ENCODE measurements at places on chromosomes 4 and X.

- H3K4me1 ChIP-seq, result no peaks in the 10 kb centered on the region
- no peak overlapping the region for H3K27ac ChIP-seq
- no peak overlapping the region for H3K4me3 ChIP-seq
- no peaks in the 10 kb centered on the region for H3K36me3 ChIP-seq
Measured at GRCh38 chr4:13496605-13497004, 12.5 kb upstream of the RAB28 start.

- no peaks in the 10 kb centered on the region for H3K27me3 ChIP-seq
- H3K36me3 ChIP-seq, result peaks cover 16% of the 10 kb centered on the region
- peaks cover 24% of the 10 kb centered on the region for H3K4me1 ChIP-seq
- H3K27ac ChIP-seq, result peak overlapping the region; percentile 99
Measured at GRCh38 chr4:6641164-6641970, 882 bp downstream of the MRFAP1 start.

DNA sequence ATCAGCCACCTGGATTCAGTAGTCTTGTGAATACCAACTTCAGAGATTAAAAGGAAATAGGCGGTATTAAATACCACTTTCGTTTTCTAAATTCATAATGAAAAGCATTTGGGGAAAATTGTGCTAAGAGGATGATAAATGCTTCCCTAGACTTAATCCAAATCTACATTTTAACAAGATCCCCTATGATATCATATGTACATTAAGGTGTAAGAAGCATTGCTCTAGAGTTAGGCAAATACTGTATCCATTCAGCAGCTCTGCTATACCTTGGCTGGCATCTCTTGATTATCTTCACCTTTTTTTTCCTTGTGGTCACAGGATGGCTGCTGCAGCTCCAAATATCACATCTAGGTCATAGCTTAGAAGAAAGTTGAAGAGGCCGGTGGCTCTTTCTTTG lies 40.6 kb upstream of the PHEX start:
- H3K27ac ChIP-seq, result no peak overlapping the region
- DNase-seq, result no peak
- H3K27me3 ChIP-seq, result no peaks in the 10 kb centered on the region
- H3K4me1 ChIP-seq, result peaks cover 10% of the 10 kb centered on the region

DNA sequence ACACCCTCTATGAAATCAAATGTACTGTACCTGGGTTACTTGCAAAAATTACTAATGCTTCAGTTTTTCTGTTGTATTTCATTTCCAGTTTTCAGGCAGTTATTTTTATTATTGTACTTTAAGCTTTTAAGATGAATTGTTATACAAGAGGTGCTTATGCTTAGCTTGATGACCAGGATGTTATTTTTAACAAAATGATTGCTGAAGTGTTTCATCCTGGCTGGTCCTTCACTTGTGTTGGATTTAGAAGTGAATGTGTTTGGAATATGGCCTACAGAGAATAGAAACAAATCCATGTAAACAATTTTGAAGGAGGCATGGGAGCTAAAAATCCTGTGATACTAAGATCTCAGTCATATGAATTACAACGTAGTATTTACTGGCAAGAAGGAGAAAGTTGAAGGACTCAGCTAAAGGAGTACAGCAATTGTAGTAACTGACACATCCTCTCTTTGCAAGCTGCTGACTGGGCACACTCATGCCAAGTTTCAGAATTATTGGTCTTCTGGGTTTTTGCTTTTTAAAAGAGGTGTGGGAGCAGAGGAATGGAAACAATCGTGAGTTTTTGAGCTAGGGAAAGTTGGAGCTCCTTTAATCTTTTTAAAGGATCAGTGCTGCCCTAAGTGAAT lies 9.2 kb downstream of the UBE2A start:
- H3K27ac ChIP-seq, result no peak overlapping the region
- H3K36me3 ChIP-seq, result no peaks in the 10 kb centered on the region
- no peak overlapping the region for H3K4me3 ChIP-seq
- no peaks in the 10 kb centered on the region for H3K4me1 ChIP-seq
- no peak for DNase-seq

GRCh38 chrX:97639526-97639925 lies 755.8 kb downstream of the RPA4 start:
- H3K27ac ChIP-seq, result no peak overlapping the region
- DNase-seq, result no peak
- H3K36me3 ChIP-seq, result no peaks in the 10 kb centered on the region
- H3K4me3 ChIP-seq, result no peak overlapping the region
- H3K4me1 ChIP-seq, result no peaks in the 10 kb centered on the region

GRCh38 chr4:176268963-176269362 lies at the start of gene ASB5:
ASB5 (minus strand) TSS chr4:176269222; CDS start chr4:176269108, 114 bp downstream.
- no peaks in the 10 kb centered on the region for H3K27me3 ChIP-seq
- peaks cover 2% of the 10 kb centered on the region for H3K36me3 ChIP-seq
- DNase-seq, result no peak
- H3K27ac ChIP-seq, result peak within 1 kb of the TSS; percentile 88
- no peak within 1 kb of the TSS for H3K4me3 ChIP-seq

DNA sequence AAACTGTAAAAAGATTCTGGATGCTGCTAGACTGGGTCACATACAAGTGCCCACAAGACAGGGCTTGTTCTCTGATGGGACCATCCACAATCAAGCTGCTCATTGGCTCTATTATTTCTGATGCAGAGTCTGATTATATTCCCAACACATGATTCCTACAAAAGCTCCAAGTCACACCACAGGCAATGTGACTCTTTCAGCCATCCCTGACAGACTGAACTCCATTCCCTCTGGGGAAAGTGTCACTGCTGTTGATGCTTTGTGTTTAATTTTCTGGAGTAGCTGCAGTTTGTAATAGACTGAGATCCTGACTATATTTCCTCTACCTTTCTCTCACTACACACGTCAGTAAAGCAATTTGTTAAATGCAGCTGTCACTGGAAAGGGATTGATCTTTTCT lies 55.4 kb upstream of the BCLAF3 start:
- no peaks in the 10 kb centered on the region for H3K4me1 ChIP-seq
- no peak overlapping the region for H3K27ac ChIP-seq
- H3K27me3 ChIP-seq, result no peaks in the 10 kb centered on the region
- H3K36me3 ChIP-seq, result no peaks in the 10 kb centered on the region
- DNase-seq, result no peak

DNA sequence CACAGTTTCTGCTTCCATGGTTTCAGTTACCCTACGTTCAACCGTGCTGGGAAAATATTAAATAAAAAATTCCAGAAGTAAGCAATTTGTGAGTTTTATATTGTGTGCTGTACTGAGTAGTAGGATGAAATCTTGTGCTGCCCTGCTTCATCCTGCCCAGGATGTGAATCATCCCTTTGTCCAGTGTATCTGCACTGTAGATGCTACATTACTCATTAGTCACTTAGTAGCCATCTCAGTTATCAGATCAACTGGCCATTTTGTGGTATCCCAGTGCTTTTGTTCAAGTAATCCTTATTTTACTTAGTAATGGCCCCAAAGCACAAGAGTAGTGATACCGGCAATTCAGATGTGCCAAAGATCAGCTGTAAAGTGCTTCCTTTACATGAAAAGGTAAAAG lies 97.9 kb downstream of the COX18 start:
- peaks cover 63% of the 10 kb centered on the region for H3K4me1 ChIP-seq
- H3K27me3 ChIP-seq, result no peaks in the 10 kb centered on the region
- peak overlapping the region; percentile 29 for H3K27ac ChIP-seq
- no peak for DNase-seq
- no peak overlapping the region for H3K4me3 ChIP-seq

GRCh38 chr4:7857993-7858392 lies 81.7 kb downstream of the AFAP1 start:
- peaks cover 12% of the 10 kb centered on the region for H3K36me3 ChIP-seq
- H3K27ac ChIP-seq, result peak overlapping the region; percentile 91
- no peak for DNase-seq
- no peak overlapping the region for H3K4me3 ChIP-seq

- peak overlapping the region; percentile 93 for H3K27ac ChIP-seq
- no peak for DNase-seq
- no peaks in the 10 kb centered on the region for H3K27me3 ChIP-seq
- peaks cover 36% of the 10 kb centered on the region for H3K4me1 ChIP-seq
Measured at GRCh38 chrX:53089224-53089842, 4.6 kb upstream of the KANTR start.
